ENCODE measurements at places on chromosomes 12 and 14.

DNA sequence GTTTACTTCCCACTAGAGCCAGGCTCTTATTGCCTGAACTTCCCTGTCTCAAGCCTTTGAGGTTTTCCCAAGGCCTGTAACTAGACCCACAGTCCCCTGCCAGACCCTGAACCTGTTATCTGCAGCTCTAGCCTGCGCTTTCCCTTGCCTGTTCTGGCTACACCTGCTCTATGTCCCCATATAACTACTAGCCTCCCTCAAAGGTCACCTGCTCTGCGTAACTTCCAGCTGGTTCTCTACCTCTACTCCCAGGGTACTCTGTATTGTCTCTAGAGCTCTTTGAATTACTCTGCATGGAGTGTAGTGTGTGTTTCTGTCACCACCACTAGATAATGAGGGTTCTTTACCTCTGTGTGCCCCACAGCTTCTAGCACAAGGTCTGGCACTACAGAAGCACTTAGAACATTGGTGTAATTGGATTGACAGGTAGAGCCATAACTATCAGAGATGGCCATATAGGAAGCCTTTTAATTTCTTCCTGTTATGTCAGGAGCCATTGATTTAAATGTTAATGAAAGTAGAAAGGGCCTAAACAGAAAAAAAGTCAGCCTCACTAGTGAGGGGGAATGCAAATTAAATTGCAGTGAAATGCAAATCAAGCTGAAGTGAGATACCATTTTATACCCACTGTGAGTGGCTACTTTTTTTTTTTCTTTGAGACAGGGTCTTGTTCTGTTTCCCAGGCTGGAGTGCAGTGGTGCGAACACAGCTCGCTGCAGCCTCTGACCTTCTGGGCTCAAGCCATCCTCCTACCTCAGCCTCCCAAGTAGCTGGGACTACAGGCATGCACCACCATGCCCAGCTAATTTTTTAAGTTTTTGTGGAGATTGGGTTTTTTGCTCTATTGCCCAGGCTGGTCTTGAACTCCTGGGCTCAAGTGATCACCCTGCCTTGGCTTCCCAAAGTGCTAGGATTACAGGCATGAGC, 47.8 kb downstream of the EID3 start:
- DNase-seq: no peak

DNA sequence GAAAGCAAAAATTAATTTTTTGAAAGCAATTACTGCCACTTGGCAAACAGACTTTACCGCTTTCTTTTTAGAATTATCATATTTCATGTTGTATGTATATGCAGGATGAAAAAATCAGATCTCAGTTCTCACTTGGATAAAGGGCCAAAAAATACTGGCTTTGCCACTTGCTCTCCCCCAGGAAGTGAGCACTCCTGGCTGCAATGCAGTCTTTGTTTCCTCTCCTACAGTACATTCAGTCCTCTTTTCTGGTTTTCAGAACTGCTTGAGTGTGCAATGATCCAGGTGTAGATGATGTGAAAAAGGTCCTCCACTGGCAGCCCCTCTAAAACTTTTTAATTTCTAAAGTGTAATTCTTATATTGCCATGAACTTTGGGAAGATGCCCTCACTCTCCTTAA, 183.4 kb downstream of the SLC25A21 start:
- DNase-seq: no peak

DNA sequence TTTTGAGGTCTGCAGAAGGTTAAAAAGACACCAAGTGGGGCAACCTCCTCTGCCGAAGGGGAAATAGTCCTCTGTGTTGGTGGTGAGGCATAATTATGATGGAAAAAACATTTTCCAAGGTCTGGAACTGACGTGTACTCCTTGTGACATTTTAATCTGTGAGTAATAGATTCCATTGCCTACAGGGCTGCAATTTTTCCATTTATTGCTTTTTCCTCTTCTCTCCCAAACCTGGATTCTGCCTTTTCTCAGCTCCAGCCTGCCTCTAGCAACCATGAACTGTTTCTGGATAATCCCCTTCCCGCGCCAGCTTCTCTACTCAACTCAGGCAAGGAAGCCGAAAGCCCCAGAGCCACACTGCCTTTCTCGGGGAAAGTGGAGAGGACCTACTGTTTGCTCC, 230.1 kb upstream of the PLXNC1 start:
- peak; percentile 83 for DNase-seq

GRCh38 chr14:102078831-102079699, 7.8 kb downstream of the HSP90AA1 start:
- no peak for DNase-seq

DNA sequence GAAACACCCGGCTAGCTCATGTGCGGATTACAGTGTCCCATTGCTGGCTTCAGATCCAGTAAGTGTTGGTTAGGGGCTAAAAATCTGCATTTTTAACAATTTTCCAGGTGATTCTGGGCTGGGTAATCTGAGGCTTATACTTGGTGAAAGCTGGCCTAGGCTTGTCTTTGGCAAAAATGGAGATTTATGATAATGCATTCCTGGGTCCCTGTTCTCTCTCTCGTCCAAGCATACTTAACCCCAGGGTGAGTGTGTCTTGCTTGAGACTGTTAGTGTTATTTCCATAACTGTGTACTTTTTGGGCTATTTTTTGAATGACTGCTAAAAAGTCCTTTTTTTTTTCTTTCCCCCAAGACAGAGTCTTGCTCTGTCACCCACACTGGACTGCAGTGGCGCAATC, 43.2 kb downstream of the SNAPC1 start:
- no peak for DNase-seq

- no peak for DNase-seq
Measured at GRCh38 chr12:12474471-12474928, 88.2 kb downstream of the DUSP16 start.
